HEK293T (cell line): ENCODE measurements at places on chromosomes 11 and 22.

DNA sequence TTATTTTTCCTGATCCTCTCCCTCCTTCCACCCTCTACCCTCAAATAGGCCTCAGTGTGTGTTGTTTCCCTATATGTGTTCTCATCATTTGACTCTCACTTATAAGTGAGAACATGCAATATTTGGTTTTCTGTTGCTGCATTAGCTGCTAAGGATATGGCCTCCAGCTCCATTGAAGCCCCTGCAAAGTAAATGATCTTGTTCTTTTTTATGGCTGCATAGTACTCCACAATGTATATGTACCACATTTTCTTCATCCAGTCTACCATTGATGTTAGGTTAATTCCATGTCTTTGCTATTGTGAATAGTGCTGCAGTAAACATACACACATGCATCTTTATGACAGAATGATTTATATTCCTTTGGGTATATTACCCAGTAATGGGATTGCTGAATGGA, 13.3 kb upstream of the RASSF10 start:
- no peak for DNase-seq

DNA sequence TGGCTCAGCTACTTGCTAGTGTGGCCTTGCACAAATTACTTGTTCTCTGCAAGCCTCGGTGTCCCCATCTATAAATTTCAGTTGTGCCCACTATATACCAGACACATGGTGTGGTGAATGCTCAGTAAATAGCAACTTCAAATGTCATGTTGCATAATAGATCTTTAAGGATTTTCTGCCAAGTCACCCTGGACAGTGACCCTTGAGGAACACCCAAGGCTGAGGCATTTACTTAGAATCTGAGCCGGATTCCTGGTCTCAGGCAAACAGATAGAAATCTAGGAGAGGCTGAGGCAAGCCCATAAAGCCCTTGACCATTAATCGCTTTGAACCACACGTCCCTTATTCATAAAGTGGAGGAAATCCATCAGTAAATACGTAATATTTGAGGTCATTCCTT, 9.7 kb downstream of the TEAD1 start:
- DNase-seq, result no peak

GRCh38 chr11:119983816-119984215, 154.1 kb downstream of the TRIM29 start:
- DNase-seq, result no peak

DNA sequence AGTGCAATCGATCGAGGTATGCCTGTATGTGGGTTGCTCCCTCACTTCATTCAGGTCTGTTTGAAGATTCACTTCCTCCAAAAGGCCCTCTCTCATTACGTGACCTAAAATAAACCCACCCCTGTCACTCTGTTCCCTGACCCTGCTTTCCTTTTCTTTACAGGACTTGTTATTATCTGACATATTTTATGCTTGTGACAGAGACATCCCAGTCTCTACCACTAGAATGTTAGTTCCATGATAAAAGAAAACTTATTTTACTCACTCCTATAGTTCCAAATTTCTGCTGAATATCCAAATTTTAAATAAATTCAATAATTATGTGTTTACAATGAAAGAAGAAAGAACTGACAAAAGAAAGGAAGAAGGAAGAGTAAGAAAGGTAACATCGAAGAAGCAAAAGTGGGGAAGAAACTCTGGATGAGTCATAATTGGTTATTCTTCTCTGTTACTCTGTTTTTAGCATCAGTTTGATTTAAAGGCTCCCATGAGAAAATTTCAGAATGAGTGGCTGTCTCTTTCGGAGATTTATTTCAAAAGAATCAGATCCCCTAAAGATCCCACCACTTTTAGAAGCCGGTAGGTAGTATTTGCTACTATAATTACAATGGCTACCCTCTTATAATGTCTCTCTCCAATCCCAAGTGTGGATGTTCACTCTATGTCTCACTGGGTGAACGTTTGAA, 33.5 kb downstream of the ENTHD1 start:
- no peak for DNase-seq

- peak; percentile 67 for DNase-seq
These were observed 450 bp upstream of the BCL2L13 start for GRCh38 chr22:17638182-17638431.

- DNase-seq, result no peak
These were observed 3.0 kb upstream of the WEE1 start for GRCh38 chr11:9570313-9571025.

- DNase-seq, result no peak
These were observed 37.8 kb upstream of the GRAMD4 start for GRCh38 chr22:46582281-46582933.

- DNase-seq, result no peak
These were observed 547.6 kb downstream of the BUD13 start for GRCh38 chr11:116225236-116225635.

DNA sequence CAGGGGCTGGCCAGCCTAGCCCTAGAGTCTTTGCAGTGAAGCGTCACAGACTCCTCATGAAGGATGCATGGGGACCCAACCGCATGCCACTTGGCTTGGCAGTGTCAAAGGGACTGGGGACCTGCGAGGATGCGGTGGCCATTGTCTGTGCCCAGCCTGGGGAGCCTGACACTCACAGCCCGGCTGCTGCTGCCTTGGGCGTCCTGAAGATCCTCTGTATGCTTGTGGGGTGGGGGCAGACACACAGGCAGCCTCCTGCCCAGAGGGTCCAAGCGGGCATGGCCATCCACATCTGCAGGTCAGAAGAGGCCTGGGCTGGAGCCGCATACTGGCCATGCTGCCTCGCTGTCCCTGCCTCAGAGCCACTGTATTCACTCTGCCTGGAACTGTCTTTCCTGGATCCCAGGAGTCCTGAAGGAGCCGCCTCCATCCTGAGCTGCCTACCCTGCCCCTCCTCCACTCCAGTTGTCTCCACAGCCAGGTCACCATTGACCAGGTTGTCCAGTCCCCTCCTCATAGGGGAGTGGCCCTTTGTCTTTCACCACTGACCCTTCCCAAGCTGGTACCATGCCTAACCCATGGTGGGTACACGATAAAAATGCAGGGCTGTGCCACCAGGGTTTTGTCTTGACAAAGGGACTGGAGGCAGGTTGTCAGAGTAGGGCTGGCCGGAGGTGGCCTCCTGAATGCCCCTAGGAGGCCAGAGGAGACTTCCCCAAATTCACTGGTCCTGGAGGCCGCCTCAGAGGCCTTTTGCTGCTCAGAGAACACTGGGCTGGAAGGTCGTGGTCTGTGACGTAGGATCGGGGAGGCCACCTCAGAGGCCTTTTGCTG, 107.0 kb downstream of the KCNQ1OT1 start:
- no peak for DNase-seq

DNA sequence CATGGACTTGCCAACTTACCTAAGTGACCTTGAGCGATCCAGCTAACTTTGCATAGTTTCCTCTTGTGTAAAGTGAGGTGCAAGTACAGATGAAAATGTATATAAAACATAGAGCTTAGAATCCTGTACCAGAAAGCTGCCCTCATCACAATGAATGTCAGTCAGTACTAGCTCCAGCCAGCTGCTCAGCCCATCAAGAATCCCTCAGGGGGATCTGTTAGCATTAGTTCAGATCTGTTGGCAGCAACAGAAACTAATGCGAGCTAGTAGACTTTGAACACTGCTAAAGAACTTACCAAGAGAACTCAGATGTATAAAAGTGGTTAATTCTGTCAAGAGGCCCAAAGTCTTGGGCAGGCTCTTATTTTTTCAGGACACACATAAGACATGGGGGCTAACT, 6.3 kb upstream of the C11orf91 start:
- DNase-seq, result no peak

- DNase-seq, result peak; percentile 78
These were observed 147.3 kb downstream of the FEZ1 start for GRCh38 chr11:125348674-125349309.

DNA sequence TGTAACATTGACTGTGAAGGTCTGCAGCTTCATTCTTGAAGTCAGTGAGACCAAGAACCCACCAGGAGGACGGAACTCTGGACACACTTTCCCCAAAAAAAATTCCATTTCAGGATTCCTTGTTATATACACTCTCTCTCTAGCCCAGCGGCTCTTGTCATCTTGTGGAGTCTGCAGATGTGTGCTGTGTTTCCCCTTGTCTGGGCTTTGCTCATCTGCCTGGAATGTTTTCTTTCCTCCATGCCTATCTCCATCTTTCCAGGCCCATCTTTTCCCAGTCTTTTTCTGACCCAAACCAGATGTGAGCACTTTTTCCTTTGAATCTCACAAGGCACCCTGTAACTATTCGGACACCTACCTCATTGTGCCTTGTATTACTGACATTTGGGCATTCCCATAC, 5.1 kb upstream of the DRG1 start:
- DNase-seq, result no peak

- DNase-seq, result no peak
These were observed 62.7 kb upstream of the KIRREL3 start for GRCh38 chr11:127063241-127063640.

GRCh38 chr11:19931141-19931770, 218.6 kb downstream of the NAV2 start:
- no peak for DNase-seq

DNA sequence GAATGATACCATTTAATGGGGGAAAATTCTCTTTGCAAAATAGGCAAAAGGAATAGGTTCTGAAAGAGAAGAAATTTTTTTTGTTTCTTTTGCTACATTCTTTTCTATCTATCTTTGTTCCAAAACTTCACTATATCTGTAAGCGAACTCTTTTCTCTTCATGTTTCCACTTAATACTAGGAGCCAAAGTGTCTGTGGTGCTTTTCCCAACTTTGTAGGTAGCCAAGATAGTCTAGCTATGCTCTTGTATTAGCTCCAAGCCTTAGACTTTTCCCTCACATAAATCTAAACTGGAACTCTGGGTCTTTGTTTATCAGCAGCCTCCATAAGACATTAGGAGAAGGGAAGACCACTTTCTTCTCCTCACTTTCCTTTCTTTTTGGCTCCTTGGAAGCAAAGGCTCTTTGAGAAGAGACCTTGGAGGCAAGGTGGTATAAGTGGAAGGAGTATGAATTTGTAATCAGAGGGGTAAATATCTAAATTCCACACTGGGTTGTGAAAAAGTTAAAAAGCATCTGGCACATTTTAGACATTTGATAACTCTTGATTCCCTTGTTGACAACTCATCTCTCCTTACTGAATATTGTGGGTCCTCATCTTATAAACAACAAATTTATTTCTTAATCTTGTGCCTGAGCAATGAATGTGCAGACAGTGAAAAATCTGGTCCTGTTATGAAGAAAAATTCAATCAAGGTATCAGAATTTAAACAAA, 130.0 kb downstream of the EHF start:
- no peak for DNase-seq

GRCh38 chr22:50544078-50544745, 1.5 kb upstream of the KLHDC7B start:
- peak; percentile 91 for DNase-seq

GRCh38 chr11:125110506-125110905, 920 bp downstream of the TMEM218 start:
- DNase-seq, result no peak

DNA sequence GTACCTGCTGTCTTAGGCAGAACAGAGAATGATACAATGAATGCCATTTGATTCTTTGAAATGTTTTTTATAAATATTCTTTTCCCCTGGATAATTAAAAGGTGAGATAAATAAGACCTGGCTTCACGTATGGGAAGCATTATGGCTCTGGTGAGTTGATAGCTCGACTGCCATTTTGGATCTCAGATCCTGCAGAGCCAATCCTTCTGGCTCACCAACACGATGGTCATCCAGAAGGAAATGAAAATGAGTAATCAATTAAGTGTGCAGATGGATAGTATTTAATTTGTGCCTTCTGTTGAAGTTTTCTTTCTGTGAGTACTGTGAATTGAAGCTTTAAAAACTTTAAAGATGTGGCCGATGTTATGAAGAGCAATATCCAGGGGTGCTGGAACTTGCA, 2.7 kb downstream of the TNRC6B start:
- DNase-seq, result no peak

GRCh38 chr11:12771875-12772274, 97.7 kb downstream of the TEAD1 start:
- no peak for DNase-seq
